ENCODE measurements at places on chromosomes 2 and 18.

DNA sequence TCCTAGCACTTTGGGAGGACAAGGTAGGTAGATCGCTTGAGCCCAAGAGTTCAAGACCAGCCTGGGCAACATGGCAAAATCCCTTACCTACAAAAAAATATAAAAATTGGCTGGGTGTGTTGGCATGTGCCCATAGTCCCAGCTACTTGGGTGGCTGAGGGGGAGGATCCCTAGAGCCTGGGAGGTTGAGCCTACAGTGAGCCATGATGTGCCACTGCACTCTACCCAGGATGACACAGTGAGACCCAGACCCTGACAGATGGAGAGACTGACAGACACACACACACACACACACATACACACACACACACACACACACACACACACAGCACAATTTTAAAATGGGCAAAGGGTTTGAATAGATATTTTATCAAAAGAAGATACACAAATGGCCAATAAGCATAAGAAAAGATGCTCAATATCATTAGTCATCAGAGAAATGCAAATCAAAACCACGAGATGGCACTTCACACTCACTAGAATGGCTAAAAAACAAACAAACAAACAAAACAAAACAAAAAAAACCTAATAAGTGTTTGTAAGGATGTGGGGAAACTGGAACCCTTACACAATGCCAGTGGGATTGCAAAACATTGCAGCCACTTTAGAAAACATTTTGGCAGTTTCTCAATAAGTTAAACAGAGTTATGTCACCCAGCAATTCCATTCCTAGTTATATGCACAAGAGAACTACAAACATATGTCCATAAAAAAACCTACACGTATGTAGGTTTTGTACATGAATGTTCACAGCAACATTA lies 42.3 kb downstream of the BAZ2B start:
- DNase-seq: no peak

DNA sequence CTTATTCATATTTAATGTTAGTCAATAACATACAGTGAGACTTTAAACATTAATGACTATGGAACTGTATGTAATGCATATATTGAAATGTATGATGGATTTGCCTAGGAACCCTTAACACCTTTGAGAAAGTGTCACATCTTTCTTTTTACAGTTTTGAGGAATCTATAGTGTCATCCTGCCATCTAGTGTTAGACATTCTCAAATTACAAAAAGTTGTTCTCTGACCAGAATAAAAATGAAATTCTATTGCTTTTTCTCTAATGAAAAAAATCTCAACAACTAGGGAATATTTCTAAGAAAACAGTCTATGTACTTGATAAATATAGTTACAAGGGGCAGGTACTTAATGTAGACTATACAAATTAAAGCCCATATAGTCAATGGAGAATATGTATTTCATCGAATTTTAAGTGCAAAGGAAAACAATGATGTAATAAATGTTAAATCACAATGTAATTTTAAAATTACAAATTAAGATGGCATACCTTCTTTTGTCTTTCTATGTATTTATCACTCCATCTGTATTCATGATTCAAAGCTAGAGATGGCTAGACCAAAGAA lies 5.1 kb upstream of the CALCRL start:
- no peak for DNase-seq

DNA sequence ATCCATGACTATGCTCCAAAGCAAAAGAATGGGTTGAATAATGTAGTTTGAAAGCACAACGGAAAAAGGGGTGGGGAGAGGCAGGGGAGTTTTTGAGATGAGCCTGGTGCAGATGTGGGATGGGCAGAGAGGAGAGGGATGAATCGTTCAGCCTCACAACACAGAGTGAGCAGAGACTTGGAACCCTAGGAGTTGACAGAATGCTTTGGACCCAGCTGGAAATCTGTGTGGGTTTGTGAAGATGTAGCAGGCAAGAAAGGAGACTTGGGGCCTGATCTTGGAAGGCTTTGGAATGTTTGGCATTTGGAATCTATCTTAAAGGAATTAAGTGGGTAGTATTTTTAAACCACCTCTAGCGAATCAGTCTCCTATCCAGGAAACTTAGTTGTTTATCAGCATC lies 66.0 kb upstream of the KCTD1 start:
- DNase-seq: no peak

DNA sequence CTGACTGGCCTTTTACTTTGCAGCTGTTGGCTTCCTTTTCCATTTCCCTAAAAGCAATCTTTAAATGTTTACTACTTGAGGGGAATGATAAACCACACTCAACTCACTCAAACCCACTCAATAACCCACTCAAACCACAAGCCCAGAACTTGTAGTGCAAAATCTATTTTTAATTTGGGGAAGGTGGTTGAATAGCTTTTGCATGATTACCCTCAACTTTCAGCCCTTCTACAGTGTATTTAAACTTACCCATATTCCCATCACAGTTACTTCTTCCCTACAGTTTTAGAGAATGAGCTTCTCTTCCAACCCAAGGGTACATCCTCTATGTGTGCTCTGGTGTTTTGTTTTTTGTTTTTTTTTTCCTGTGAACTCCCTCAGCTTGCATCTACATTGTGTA lies 636.1 kb downstream of the TDRD15 start:
- no peak for DNase-seq

DNA sequence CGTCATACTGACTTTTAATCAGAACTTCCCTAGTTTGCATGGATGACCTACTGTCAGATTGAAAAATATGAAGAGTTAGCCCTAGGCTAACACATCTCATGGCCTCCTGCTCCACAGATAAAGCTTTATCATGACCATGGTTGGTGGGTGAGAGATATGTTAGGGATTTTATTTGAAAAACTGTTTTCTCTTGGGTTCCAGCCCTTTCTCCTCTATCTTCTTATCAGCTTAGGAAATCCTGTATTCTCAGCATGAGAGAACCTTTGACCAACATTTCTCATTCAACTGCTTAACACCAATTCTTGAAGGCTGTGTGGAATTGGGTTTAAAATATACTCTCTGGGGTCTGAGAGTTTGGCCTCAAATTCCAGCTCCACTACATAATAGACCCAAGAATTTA lies 1407.0 kb upstream of the CELF4 start:
- DNase-seq: no peak

DNA sequence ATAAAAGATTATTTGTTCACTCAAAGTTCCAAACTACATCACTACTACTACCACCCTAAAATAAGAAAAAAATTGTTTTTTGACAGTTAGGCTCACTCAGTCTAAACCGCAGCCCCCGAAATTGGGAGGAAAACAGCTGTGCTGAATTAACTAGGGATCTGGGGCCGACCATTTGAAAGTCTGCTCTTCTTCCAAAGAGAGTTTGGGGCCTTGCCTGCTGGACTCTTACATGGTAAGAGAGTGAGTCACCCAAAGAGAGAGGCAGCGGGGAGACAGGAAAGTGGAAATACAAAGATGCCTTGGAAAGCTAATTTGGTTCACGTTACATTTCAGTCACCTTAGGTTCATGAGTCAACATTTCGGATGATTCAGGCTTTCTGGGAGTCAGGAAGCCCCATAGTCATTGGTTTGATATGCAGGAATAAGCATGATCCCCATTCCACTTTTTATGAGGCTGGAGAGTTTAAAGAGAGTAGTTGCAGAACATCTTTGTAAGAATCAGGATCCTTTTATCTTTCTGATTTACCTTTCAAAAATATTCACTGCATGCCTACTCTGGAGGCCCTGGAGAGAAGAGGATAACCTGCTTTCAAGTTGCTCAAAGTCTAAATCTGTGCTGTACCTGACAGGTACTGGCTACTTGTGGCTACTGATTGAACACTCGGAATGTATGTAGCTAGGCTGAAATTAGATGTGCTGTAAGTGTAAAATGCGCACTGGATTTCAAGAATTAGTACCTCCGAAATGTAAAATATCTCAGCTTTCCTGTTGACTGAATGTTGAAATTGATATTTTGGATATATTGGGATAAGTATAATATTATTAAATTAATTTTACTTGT lies 995 bp upstream of the RTN4 start:
- DNase-seq: peak; percentile 22

DNA sequence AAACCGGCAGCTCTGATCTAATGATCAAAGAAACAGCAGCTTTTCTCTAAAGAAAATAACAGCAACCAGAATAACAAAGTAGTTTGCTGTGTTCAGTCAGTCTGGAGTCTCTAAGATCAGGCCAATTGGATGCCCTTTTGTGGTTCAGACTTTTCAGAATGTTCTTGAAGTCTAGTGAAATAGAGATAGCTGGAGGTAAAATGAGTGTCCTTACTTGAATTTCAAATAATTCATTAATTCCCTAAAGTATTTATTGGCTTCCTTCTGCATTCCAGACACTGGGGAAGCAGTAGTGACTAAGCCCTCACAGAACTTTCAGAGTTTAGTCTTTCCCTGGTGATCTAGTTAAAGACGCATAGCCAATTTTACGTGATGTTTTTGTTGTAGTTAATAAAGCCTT lies 58.7 kb downstream of the C18orf54 start:
- no peak for DNase-seq

GRCh38 chr2:205103699-205104098 lies 558.4 kb downstream of the PARD3B start:
- no peak for DNase-seq

- DNase-seq: no peak
Observed at GRCh38 chr2:60136913-60137312, 416.5 kb downstream of the BCL11A start.

GRCh38 chr2:124027182-124027581 lies 2.1 kb downstream of the CNTNAP5 start:
- DNase-seq: no peak
